ENCODE measurements at places on chromosomes 5 and 9.

GRCh38 chr5:99308131-99308530, 379.3 kb upstream of the CHD1 start:
- H3K27me3 ChIP-seq: no peaks in the 10 kb centered on the region
- no peak overlapping the region for H3K27ac ChIP-seq
- no peaks in the 10 kb centered on the region for H3K36me3 ChIP-seq
- no peak overlapping the region for H3K4me3 ChIP-seq
- H3K4me1 ChIP-seq: no peaks in the 10 kb centered on the region

GRCh38 chr9:123322273-123323195, 33.5 kb upstream of the CRB2 start:
- peaks cover 50% of the 10 kb centered on the region for H3K4me1 ChIP-seq
- H3K36me3 ChIP-seq: no peaks in the 10 kb centered on the region
- DNase-seq: peak; percentile 76
- peak overlapping the region; percentile 92 for H3K27ac ChIP-seq
- H3K4me3 ChIP-seq: peak overlapping the region; percentile 51

DNA sequence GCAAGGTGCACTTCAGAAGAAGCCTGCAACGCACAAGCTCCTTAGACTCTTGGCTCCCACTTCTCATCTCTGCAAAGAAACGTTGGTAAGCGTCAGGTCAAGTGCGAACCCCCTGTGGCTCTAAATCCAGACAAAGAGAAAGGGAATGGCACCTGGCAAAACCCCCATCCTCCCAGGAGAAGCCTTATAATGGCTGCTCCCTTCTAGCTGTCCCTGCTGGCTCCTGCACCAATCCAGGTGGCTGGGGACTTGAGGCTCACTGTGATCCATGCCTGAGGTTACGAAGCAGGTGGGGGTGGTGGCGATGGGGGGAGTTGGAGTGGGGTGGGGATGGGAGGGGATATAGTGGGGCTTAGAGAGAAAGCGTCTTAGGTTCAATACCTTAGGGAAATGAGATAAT, 272.8 kb downstream of the DENND1A start:
- H3K27ac ChIP-seq: no peak overlapping the region
- no peak overlapping the region for H3K4me3 ChIP-seq
- DNase-seq: no peak
- H3K27me3 ChIP-seq: no peaks in the 10 kb centered on the region
- H3K36me3 ChIP-seq: peaks cover 12% of the 10 kb centered on the region
- H3K4me1 ChIP-seq: no peaks in the 10 kb centered on the region

DNA sequence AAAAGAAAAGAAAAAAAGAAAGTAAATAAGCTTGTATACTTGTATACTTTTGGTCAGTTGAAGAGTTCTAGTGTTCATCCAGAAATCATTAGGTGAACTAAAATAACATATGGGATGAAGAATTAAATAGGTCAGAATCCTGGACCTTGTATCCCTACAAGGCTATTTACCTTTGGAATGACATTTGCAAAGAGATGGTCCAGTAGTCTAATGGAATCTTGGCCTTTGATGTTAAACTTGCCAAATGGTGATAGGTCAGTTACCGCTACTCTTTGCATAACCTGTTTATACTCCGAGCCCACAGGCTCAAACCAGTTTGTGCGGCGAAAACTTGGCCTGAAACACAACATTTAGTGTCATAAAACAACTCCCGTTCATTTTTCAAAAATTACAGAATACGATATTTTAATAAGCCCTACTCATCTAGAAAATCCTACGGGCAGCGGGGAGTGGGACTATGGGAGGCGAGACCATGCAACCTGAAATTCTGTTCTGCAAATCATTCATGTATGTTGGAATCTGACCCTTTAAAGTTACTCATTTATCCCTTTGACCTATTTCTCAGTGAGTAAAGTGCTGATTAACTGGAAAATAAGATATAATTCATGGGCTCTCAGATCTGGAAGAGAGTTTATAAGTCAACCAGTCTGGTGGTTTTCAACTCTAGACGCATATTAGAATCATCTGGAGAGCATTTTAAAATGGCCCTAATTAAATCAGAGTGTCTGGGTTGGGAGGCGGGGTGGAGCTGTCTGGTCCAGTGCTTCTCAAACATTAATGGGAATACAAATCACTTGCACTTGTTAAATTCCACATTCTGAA, 38.6 kb downstream of the DMGDH start:
- H3K27me3 ChIP-seq: peaks cover 14% of the 10 kb centered on the region
- no peaks in the 10 kb centered on the region for H3K4me1 ChIP-seq
- DNase-seq: no peak
- H3K4me3 ChIP-seq: no peak overlapping the region
- no peaks in the 10 kb centered on the region for H3K36me3 ChIP-seq

DNA sequence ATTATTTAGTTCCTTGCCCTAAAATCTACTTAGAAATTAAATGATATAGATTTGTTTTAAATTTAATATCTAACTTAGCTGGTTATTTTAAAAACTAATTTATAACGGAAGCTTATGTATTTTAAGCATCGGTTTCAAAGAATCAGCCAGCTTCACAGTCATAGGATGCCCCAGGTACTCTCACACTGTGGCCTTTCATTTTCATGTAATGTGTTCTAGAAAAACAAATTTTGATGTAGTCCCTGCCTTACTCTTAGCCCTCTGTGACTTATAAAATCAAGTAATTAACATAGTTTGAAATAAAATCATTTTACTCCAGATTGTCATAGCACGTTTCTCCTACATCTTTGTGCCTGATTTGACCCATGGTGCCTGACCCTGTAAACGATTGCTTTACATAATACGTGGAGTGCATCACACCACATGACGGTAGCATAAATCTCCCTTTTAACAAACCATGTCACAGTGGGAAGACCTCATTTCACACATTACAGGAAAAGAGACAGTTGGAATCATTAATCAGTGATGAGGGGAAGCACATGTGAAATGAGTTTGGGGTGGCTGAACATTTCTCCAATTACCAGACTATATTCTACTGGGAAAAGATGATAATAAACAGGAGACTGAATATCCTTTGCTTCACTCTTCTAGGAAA, 731.5 kb upstream of the CDH9 start:
- DNase-seq: no peak
- no peaks in the 10 kb centered on the region for H3K4me1 ChIP-seq
- H3K4me3 ChIP-seq: no peak overlapping the region

- no peaks in the 10 kb centered on the region for H3K4me1 ChIP-seq
- peaks cover 27% of the 10 kb centered on the region for H3K27me3 ChIP-seq
- H3K4me3 ChIP-seq: no peak overlapping the region
- peak overlapping the region; percentile 31 for H3K27ac ChIP-seq
- no peaks in the 10 kb centered on the region for H3K36me3 ChIP-seq
Measured at GRCh38 chr9:17905366-17905765, 326.5 kb downstream of the SH3GL2 start.

DNA sequence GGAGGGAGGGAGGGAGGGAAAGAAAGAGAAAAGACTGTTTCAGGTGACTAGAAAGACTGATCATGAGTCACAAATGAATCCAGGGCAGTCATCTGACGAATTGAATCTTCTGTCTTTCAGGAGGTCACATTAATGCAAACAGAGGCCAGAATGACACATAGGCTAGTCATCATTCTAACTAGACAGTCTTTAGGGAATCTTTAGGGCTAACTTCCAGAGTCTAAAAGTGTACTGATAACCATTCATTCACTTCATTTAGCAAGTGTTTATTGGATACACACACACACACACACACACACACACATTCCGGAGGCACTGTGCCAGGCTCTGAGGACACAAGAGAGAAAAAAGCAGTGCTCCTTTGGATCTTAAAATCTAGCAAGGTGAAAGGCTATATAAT, 156.7 kb downstream of the EBF1 start:
- no peaks in the 10 kb centered on the region for H3K4me1 ChIP-seq
- no peak for DNase-seq

DNA sequence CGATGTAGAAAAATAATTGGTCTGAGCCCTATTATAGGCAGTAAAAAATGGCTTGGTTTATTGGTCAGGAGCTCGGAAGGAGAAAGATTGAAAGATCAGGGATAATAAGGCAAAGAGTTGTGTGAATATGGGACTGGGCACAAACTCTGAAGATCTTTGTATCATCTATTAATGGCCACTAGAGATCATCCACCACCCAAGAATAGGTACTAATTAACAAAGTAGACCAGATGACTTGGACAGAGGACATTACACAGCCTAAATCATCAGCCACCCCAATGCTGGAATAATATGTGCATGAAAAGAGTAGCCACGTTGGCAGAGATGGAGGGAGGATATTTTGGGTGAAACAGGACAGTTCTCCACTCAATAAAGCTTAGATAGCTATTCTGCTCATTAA, 364.1 kb downstream of the EFNA5 start:
- no peaks in the 10 kb centered on the region for H3K4me1 ChIP-seq
- H3K27me3 ChIP-seq: no peaks in the 10 kb centered on the region
- H3K27ac ChIP-seq: no peak overlapping the region

DNA sequence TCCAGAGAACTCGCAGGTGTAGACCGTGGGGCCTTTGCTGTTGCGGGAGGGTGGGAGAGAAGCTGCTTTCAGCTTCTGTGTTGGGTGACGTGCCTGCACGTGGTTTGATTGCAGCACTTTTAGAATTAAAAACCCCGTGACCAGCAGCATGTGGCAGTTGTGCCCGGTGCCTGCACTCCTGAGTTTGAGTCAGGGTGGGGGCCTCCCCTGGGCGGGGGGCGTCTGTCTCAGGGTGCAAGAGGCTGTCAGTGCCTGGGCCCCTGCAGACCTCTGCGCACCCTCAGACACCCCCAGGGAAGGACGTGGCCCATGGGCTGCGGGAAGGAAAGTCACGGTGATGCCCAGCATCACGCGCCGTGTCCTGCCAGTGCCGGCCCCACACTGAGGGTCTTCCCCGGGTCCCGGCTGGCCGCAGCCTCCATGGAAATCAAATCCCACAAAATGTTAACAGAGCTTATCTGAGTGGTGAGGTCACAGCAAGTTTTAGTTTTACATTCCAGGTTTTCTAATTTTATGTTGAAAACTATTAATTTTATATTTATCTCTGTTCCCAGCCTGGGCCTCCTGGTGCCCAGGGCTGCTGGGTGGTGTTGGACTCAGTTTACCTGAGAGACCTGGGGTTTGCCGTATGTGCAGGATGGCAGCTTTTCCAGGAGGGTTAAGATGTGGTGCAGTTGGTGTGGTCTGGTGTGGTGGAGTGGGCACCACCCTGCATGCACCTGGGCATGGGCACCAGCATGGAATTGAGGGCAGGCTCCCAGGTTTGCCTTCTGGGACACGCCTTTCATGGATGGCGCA, 33.3 kb downstream of the AHRR start:
- H3K4me3 ChIP-seq: no peak overlapping the region
- peaks cover 8% of the 10 kb centered on the region for H3K4me1 ChIP-seq
- H3K36me3 ChIP-seq: peaks cover 27% of the 10 kb centered on the region
- no peak for DNase-seq
- no peaks in the 10 kb centered on the region for H3K27me3 ChIP-seq

DNA sequence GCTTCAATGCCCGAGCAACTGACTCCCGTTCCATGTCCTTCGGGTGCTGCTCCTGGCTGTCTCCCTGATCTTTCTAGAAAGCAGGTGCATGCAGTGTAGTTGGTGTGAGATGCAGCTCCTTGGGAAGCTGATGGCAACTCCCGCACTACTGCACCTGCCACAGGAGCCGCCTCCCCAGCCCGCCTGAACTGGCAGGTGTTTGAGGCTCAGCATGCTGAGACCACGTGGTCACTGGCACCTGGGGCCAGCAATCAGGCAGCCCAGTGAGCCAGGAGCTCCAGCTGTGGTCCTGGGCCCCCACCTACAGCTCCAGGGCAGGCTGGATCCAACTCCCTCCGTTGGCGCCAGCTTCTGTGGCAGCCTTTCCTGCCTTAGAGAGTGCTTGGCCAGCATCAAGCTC, 111.5 kb downstream of the ICE1 start:
- no peak overlapping the region for H3K4me3 ChIP-seq
- H3K36me3 ChIP-seq: peaks cover 5% of the 10 kb centered on the region
- H3K4me1 ChIP-seq: no peaks in the 10 kb centered on the region
- H3K27ac ChIP-seq: no peak overlapping the region
- H3K27me3 ChIP-seq: peaks cover 19% of the 10 kb centered on the region

GRCh38 chr9:33443047-33443446, 4.3 kb downstream of the AQP3 start:
- H3K27ac ChIP-seq: no peak overlapping the region
- no peaks in the 10 kb centered on the region for H3K27me3 ChIP-seq
- peaks cover 63% of the 10 kb centered on the region for H3K36me3 ChIP-seq
- DNase-seq: no peak

DNA sequence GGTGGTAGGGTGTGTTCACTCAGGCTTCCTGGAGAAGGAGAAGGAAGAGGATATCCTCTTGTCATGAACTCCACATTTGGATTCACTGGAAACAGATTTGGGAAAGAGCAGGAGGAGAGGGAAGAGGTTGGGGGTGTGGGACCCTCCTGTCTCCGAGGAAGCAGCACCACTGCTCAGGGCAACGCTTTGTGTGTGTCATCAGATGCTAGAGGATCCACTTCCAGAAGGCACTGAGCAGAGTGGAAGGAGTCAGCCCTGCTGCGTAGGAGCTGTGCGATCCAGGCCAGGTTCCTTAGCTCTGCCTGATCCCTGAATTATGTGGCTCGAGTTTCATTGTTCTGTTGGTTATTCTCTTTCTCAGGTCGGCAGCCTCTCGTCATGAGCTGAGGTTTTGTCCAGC, 37.3 kb upstream of the TJP2 start:
- H3K27me3 ChIP-seq: no peaks in the 10 kb centered on the region
- H3K27ac ChIP-seq: no peak overlapping the region

GRCh38 chr5:16271851-16272250, 92.3 kb upstream of the MARCHF11 start:
- no peak overlapping the region for H3K4me3 ChIP-seq
- no peaks in the 10 kb centered on the region for H3K36me3 ChIP-seq
- H3K27me3 ChIP-seq: no peaks in the 10 kb centered on the region
- DNase-seq: no peak
- no peak overlapping the region for H3K27ac ChIP-seq
- no peaks in the 10 kb centered on the region for H3K4me1 ChIP-seq

DNA sequence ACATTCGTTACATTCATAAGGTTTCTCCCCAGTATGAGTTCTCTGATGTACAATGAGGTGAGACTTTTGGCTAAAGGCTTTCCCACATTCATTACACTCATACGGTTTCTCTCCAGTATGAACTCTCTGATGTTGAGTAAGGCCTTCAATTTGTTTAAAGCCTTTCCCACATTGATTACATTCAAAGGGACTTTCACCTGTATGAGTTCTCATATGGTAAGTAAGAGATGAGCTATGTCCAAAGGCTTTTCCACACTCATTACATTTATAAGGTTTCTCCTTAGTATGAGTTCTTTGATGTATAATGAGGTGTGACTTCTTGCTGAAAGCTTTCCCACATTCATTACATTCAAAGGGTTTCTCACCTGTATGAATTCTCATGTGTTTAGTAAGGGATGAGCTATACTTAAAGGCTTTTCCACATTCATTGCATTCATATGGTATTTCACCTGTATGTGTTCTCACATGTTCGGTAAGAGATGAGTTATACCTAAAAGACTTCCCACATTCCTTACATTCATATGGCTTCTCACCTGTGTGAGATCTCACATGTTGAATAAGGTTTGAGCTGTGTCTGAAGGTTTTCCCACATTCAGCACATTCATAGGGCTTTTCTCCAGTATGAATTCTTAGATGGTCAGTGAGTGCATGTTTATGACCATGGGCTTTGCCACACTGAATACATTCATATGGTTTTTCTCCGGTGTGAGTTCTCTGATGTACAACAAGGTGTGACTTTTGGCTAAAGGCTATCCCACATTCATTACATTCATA, 13.5 kb downstream of the ZFP37 start:
- no peak overlapping the region for H3K4me3 ChIP-seq
- no peak overlapping the region for H3K27ac ChIP-seq
- H3K27me3 ChIP-seq: no peaks in the 10 kb centered on the region
- DNase-seq: no peak

- no peak overlapping the region for H3K27ac ChIP-seq
- H3K4me1 ChIP-seq: peaks cover 3% of the 10 kb centered on the region
- no peaks in the 10 kb centered on the region for H3K36me3 ChIP-seq
- DNase-seq: no peak
- H3K4me3 ChIP-seq: no peak overlapping the region
Measured at GRCh38 chr9:95125652-95126051, 191.9 kb downstream of the FANCC start.
